Caki2 (cell line): ENCODE measurements at places on chromosomes 12 and 14.
A peak's percentile ranks its signal among the peaks of the same experiment; 100 is the strongest.

- no peak for DNase-seq
Measured at GRCh38 chr12:84910549-84911241, 1.9 kb downstream of the SLC6A15 start.

DNA sequence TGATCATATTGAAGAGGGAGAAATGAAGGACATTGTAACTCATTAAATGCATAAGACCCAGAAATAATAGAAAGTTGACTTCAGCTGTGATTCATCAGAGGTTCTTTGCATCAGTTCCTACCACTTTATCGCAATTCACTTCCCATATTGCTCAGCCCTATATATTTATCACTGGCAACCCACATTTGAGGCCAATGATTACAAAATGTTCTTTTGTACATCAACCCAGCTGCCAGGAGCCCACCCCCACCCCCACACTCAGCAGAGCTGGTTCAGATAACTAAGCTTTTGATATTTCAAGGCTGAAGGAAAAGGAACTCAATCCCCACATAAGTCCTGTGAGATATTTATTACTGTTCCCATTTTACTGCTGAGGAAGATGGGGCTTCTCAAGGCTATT lies 51.2 kb upstream of the TMPO start:
- no peak for DNase-seq

DNA sequence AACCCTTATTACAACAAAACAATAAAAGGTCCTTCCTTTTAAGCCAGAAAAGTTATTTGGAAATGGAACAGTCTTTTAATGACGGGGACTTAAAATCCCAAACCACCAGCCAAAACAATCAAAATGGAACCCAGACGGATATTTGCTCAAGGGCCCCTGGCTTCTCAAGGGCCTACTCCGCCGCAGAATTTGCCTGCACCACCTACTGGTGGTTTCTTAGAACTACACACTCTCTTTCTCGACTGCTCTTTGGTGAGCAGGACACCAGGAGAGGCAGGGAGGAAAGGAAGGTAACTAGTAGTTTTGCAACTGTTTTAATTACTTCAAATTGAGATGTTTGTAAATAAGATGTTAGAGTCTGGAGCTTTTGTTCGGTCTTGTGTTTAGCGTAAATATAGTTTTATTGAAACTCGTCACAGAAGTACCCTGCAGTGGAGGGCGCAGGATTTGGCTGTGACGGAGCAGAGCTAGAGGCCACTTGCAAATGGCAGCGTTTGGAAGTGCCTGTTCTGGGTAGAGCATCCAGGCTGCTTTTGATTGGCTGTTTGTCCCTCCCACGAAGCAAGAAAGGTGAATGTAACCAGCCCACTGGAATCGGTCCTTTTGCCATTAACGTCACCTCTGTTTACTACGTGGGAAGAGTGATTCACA lies 238.5 kb downstream of the CACNA1C start:
- peak; percentile 43 for DNase-seq

DNA sequence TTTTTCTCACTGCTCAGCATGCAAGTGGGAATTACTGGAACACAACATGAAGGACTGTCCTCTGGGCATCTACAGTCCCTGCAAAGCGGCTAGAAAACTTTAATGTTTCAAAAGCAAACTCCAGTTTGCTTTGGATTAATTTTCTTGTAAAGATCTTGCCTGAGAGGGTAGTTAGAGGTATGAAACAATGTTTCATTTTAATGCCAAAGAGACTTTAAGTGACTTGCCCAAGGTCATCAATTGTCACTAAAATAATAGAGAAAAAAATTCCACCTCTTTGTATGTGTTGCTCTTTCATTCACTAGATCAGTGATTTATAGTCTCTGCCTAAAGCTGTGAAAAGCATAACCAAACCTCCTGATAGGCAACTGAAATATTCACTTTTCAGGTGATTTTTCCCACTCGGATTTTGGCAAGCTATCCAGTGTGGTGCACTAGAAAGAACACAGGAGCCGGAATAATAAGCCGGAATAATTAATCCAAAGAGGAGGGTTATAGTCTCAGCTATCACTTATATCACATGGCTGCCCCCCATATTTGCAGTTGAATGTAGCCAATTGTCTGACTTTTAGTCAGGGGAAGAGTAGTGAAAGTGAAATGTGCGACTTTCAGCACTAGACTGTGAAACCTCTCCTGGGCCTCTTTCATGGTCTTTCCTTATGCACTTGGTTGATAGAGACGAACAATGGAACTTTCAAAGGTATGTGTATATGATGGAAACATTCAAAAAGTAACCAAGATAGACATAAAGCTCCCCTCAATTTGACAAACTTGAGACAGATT lies 107.7 kb downstream of the SLC6A15 start:
- no peak for DNase-seq

DNA sequence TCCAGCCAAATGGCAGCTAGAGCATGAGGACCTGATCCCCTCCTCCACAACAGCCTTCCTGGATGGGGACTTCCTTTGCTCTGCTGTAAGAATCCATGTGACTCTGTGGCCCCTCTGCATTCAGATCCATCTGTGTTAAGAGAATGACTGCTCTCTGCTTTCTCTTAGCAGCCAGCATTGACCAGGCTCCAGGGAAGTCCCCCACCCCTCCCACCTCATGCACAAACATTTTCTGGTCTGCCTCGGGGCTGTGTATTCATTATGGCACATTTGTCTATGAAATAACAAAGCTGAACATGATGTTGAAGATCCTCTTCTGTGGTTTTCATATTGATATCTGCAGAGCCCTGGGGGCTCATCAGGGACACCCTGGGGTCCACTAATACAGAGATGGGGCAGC lies 201.7 kb downstream of the NUAK1 start:
- no peak for DNase-seq

DNA sequence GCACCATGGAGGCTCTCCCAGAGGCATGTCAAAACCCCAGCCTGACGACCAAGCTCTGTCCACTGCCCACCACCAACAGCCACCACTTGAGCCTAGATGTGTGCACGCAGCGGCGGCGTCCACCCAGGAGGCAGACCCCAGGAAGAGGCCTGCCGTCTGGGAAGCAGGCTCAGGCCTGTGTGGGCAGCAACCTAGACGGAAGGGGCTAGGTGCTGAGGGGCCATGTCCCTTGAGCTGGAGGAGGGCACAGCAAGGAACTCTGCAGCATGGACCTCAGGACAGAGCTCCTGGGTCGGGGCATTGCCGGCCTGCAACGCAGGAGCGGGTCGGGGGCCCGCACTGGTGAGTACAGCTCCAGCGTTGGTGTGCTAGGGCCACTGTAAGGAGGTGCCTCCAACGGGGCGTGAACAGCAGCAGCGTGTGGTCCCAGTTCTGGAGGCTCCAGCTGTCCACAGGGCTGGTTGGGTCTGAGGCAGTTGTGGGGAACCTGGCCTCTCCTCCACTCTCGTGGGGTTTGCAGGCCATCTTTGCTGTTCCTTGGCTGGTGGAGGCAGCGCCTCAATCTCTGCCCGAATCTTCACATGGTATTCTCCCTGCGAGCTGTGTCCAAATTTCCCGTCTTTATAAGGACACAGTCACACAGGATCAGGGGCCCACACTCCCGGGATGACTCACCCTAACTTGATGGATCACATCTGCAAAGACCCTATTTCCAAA lies 20.5 kb downstream of the ZBTB42 start:
- no peak for DNase-seq

- no peak for DNase-seq
Measured at GRCh38 chr14:58598028-58598803, 39.5 kb upstream of the DACT1 start.

DNA sequence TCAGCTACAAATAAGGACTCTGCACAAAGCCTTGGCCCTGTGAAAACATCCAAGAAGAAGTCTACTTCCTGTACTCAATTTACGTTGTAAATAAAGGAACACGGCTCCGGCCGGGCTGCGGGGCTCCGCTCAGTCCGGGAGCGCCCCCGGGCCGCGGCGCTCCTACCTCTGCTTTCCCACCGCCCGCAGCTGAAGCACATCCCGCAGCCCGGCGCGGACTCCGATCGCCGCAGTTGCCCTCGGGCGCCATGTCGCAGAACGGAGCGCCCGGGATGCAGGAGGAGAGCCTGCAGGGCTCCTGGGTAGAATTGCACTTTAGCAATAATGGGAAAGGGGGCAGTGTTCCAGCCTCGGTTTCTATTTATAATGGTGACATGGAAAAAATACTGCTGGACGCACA lies 502.3 kb upstream of the FOXG1 start:
- DNase-seq, result no peak

- DNase-seq, result no peak
Measured at GRCh38 chr12:123391546-123392343, 7.8 kb downstream of the KMT5A start.

GRCh38 chr12:124920353-124920935 lies 6.0 kb upstream of the UBC start:
- DNase-seq, result no peak

DNA sequence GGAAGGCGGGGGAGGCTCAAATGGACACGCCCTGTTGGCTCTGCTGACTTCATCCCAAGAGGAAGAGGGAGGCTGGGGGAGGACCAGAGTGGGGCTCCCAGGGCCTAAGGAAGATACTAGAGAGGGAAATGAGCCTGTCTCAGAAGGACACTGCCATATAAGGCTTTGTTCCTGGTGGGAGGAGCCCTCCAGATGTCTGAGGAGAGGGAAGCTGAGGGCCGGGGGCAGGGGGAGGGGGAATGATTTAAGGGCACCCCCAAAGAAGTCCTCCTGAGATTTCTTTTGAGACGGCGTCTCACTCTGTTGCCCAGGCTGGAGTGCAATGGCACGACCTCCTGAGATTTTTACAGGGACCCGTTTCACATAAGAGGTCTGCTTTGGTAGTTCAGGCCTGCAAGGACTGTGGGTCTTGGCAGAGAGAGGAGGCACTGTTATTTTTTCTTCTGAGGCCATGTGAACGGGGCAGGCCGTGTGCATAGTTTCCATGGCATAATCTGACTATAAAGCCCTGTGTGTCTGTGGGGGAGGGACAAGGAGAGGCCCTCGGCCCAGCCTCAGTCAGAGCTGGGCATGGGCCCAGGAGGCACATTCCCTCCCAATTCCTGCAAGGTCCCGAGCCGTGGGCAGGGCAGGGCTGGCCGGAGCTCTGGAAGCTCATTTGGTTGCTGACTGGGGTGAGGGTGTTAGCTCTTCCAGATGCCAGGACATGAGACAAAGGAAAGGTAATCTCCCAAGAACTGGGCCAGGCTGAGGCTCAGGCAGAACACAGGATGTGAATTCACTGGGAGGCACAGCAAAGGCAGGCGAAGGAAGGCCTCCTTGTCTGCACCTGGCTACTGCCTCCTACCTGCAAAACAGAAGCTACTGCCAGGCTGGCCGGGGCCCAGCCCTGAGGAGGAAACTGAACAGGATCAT lies 22.2 kb upstream of the PLEKHG3 start:
- DNase-seq, result peak; percentile 68

GRCh38 chr12:4796694-4797482 lies 76.7 kb downstream of the GALNT8 start:
- DNase-seq, result no peak

- DNase-seq, result peak; percentile 87
Measured at GRCh38 chr14:73422515-73422914, 35.8 kb downstream of the NUMB start.

- no peak for DNase-seq
Measured at GRCh38 chr12:33156042-33156441, 259.5 kb upstream of the PKP2 start.

DNA sequence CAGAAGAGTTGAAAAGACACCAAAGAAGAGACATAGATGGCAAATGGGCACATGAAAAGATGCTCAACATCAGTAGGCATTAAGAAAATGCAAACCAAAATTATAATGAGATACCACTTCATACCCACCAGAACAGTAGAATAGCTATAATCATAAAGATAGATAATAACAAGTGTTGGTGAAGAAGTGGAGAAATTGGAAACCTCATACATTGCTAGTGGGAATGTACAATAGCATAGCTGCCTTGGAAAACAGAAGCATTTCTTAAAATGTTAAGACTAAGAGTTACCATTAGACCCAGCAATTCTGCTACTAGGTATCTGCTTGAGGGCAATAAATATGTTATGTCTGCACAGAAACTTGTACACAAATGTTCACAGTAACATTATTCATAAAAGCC lies 78.8 kb downstream of the ACADS start:
- no peak for DNase-seq

GRCh38 chr14:63952053-63952932 lies 99.5 kb downstream of the SYNE2 start:
- DNase-seq, result no peak

DNA sequence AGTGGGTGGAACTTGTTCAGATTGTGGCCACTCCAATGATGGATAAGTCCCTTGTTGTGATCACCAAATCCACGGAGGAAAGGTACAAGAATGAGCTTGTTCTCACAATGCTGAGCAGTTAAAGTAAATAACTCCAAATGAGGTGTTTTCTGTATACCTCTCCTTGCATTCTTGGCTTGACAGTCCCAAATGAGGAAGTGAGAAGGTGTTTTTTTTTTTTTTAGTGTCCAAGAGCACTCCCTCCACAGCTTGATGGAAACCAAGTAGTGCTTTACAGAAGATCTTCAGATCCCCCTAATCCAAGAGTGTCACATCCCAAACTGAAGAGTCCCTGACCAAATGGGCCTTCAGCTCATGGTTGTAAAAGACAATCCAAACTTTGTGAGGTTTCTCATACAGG lies 153.6 kb downstream of the ATP23 start:
- no peak for DNase-seq

DNA sequence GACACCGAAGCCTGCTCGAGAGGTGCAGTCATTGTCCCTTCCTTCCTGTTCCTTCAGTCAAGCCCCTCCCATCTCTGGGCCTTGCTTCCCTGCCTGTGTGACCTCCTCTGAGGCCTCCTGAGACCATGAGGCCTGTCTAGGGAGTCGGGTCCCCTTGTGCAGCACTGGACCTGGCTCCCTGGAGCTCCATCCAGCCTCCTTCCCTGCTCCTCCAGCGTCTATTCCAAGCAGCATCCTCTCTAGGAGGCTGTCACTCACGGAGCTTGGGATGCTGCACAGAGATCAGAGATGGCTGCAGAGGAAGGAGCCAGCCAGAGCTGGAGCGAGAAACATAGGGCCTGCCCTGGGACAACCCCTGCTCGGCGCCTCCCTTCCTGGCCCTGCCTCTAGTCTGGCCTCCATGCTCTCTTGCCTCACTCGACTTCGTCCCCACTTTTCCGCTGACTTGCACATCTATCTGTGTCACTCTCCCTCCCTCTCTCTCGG lies 142.7 kb downstream of the BCL11B start:
- DNase-seq, result no peak

DNA sequence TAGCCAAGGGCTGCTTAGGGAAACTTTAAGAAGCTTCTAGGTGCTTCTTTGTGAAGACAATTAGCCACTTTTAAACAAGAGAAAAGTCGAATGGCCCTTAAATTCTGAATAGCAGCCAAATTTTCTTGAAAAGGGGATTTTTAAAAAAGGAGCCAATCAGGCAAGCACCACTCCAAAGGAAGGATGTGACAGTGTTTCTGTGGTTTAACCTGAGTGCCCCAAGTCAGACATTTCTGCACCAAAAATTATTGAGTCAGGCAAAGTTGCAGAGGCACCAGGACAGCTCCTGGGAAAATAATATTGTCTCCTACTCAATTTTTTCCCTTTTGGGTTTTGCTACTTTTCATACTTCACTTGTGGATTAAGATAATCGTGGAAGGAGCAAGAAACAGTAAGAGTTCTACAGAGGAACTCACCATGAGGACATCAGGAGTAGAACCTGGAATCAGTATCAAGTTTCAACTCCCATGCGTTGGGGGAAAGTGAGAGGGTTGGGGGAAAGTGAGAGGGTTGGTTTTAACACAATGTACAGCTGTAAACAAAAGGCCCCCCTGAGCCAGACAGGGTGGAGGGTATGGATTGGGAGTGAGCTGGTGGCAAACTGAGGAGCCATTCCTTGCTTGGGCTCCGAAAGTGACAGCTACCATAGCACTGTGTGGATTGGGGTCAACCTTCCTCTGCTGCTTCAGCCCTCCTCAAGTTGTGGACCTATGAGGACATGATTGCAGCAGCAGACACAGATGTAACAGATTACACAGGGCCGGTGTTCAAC lies 90.8 kb downstream of the SLC38A1 start:
- DNase-seq, result no peak
